ENCODE measurements at places on chromosomes 7 and 10.

GRCh38 chr7:101382937-101383336 is 20.3 kb downstream of the COL26A1 start:
- no peak for DNase-seq

DNA sequence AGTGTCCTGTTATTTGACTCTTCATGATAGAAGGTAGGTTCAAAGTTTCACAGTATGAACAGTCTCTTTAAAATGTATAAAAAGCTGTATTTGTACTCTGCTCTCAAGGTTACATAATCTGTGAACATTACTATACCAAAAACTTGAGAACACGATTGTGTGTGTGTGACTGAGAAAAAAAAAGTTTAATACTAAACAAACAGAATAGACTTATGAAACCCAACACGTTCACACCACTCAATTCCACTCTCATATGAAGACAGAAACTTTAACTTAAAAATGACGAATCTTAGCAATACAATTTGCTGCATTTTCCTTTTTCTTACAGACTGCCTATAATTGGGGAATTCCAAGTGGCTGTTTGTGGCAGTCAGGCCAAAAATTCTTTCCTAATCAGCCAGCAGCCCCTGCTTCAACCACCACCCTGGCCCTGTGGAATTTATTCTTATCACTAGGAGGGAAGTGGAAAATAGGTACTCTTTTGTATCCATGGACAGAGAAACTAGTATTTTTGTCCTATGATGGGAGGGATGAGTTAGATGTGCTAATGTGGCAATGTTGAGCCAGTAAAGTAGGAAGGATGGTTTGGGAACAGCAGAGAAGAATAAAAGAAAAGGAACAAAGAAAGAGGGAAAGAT is 42.8 kb downstream of the MINDY3 start:
- DNase-seq, result no peak

GRCh38 chr10:13882119-13882711 is 295.4 kb downstream of the PRPF18 start:
- DNase-seq, result no peak

GRCh38 chr7:79132844-79133451 is 320.5 kb downstream of the MAGI2 start:
- DNase-seq, result no peak

GRCh38 chr10:132704008-132704814 is 81.7 kb downstream of the NKX6-2 start:
- DNase-seq, result no peak

- DNase-seq, result no peak
Observed at GRCh38 chr10:58268454-58268945, 462 bp upstream of the CISD1 start.

GRCh38 chr7:66735850-66736249 is 4.7 kb upstream of the RABGEF1 start:
- no peak for DNase-seq

DNA sequence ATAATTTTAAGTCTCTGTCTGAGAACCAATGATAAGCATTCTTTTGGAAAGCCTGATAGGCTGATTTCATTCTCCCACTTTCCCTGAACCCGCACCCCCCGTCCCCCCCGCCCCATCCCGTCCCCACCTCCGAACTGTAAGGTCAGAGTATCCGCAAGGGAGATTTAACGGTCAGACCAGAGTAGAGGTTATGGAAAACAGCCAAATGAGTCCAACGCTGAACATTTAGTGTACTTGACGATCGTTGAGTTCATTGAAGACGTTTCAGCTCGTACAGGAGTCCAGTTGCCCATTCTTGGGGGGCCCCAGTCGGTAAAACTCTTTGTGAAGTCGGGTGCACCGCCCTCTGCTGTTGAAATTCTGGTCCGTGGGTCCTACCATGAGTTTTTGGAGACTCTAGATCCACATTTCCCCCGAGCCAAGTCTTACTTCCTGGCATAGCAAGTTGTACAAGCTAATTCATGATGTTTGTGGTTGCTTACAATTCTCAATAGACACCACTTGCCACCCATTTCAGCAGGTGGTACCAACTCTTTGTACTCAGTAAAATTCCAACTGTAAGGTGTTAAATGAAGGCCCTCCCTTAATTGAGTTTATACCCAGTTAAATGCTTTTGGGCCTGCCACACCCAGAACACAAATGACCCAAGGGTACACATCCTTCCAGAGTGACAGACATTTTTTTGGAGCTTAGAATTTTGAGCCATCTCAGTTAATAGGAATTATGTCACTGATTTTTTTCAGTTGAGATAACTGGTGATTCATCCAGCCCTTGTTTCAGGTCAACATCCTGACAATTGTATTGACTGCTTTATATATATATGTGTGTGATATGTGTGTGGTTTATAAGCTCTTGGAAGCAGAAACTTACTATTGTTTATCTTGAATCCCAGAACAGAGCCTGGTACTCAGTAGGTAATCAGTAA is 1.2 kb downstream of the MARCHF5 start:
- no peak for DNase-seq

DNA sequence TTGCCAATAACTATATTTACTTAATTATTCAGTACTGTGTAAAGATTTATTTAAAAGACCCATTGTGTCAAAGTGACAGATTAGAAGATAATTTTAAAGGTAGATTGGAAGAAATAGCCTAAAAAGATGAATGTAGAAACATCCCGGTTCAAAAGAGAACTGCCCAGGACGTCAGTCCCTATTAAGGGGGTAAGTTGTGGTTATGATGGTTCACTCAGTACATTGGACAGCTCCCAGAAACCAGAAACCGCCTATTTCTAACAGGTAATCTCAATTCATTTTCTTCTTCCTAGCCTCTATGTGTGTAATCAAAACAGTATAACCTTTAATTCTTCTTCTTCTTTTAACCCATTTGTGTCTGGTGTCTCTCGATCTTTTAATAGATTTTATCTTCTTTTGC is 1.5 kb upstream of the FERD3L start:
- DNase-seq, result no peak

- DNase-seq, result no peak
Observed at GRCh38 chr10:96491303-96491702, 22.4 kb downstream of the TLL2 start.

GRCh38 chr10:77629775-77630506 is 7.7 kb downstream of the KCNMA1 start:
- DNase-seq, result no peak

DNA sequence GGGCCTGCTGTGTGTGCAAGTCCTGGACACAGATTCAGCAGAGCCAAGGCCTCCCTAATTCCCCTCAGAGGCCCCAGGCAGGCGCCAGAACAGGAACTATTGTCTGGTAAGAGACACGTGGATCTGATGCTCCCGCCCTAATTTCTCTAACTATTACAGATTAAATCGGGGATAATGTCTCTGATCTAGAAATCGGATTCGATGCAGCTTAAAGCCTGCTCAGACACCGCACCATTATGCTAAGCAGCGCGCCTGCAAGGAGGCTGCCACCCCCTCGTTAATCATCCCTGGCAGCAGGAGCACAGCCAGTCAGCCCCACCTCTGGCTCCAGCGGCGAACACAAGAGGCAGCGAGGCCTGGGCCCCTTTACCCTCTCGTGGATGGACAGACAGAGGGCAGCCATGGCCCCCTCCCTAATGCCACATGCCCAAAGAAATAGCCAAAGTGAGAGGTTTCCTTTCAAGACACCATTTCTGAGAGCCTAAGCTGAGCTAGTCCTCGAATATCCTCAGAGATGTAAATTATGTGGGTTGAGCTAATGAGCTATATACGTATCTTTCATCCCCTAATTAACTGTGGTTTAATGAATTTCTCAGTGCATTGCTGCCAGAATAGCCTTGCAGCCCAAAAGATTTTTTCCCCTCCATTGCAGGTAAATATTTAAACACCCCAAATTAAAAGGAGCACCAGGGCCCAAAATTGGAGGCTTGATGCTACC is 122.1 kb downstream of the GRID1 start:
- no peak for DNase-seq

DNA sequence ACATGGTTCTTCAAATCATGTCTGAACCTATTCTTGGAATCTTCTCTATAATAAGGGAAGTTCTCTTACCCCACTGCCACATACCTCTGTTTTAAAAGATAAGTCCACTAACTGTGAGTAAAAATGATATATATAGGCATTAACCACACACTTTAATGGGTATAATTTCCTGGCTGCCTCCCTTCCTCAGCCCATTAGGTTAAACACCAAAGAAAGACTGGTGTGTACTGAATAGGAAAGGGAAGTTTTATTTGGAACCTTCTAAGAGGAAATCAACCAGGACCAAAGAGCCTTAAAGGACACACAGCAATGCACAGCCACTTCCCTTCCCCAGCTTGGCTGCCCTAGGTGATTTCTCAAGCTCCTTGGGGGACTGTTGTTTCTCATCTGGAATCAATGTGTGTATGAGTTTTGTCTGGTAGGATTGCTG is 5.0 kb upstream of the WBP1L start:
- DNase-seq, result no peak

- DNase-seq, result no peak
Observed at GRCh38 chr10:34802692-34803091, 12.4 kb downstream of the PARD3 start.
